ENCODE measurements at places on chromosomes 12 and 14.

GRCh38 chr12:104064031-104064841 is at the start of gene HCFC2:
Gene HCFC2 (plus strand): TSS chr12:104064531. CDS start chr12:104064561, 30 bp downstream.
- DNase-seq, result peak; percentile 95

GRCh38 chr12:120093592-120094355 is 22.8 kb downstream of the RAB35 start:
- no peak for DNase-seq

DNA sequence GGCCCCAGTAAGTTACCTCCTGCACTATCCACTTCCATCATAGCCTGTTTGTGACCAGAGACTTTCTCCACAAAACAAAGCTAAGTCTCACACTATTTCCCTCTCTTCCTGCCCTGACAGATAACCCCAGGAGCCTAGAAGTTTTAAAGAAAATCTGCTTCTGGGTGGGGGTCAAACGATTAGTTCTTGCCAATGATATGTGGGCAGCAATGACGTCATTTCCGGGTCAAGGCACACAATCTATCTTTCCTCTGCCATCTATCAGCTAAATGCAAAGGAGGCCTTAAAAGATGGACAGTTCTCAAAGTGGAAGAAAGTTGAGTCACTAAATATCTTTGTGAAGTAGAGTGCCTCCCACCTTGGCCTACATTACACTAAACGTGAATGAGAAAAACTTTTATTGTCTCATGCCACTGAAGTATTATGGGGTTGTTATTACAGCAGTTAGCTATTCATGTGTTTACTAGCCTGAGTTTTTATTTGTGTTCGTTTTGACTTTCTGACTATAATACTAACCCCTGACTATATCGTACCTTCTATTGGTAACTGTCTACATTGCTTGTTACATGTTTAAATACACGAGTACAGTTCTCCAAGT is 86.2 kb downstream of the DENND5B start:
- no peak for DNase-seq

DNA sequence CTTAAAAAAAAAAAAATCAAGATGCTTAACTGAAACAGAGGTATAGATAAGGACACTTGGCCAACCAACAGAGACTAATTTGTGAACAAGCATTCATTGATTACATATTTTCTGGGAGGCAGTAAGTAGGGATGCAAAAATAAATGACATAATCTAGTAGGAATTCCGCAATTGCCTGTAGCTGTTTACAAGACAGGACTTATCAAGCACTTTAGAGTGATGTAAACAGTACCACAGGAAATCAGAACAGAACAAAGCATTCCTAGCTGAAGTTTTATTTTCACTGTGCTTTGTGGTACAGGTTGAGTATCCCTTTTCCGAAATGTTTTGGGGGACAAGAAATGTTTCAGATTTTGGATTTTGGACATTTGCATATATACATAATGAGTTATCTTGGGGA is 68.2 kb upstream of the FGD4 start:
- no peak for DNase-seq

DNA sequence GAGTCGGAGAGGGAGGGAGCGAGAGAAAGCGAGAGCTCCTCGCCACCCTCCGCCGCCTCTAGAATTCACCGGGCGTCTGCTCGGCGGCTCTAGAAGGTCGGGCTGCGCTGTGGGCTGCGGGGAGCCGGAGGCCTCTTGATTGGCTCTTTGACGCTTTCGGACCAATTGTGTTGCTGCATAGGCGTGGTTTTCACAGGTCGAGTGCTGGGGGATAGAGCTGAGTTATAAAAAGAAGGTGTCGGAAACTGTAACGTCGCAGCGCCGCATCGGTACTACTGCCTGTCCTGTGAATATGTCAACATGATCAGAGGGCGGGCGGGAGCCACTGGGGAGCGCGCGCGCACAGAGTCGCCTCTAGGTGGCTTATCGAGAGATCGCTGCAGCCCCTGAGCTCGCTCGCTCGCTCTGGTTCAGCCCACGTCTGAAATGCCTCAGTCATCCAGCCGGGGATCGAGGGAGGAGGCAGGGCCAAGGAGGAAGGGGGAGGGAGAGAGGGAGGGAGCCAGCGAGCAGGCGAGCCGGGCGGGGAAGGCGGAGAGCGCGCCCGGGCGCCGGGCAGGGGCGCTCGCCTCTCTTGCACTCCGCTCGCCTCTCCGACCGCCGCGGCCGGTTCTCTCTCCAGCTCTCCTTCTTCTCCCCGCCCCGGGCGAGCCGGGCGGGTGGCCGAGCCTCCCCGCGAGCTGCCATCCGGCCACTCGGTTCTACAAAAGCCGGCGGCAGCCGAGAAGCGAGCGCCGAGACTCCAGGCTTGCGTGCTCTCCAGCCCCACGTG is at the start of gene TBX3:
TSS of gene TBX3 (minus strand) at position 78 of the 772 bp plus-strand sequence. CDS start 975 bp downstream, outside the sequence.
- DNase-seq, result peak; percentile 95

DNA sequence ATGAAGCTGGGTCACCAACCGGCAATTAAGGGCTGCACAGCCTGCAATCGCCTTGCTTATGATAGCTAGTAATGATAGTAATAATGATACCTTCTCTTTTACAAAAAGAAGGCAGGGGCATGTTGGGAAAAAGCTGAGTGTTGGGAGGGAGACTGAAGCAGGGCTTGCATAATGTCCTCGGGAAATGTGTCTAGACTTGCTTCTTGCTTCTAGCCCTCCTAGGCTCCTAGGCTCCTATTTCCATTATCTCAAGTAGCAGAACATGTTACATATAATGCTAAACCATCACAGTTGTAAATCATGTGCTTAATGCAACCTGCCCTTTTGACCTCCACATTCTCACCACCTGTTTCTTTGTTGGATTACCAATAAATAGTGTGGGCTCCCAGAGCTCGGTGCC is 18.7 kb downstream of the RERGL start:
- no peak for DNase-seq

DNA sequence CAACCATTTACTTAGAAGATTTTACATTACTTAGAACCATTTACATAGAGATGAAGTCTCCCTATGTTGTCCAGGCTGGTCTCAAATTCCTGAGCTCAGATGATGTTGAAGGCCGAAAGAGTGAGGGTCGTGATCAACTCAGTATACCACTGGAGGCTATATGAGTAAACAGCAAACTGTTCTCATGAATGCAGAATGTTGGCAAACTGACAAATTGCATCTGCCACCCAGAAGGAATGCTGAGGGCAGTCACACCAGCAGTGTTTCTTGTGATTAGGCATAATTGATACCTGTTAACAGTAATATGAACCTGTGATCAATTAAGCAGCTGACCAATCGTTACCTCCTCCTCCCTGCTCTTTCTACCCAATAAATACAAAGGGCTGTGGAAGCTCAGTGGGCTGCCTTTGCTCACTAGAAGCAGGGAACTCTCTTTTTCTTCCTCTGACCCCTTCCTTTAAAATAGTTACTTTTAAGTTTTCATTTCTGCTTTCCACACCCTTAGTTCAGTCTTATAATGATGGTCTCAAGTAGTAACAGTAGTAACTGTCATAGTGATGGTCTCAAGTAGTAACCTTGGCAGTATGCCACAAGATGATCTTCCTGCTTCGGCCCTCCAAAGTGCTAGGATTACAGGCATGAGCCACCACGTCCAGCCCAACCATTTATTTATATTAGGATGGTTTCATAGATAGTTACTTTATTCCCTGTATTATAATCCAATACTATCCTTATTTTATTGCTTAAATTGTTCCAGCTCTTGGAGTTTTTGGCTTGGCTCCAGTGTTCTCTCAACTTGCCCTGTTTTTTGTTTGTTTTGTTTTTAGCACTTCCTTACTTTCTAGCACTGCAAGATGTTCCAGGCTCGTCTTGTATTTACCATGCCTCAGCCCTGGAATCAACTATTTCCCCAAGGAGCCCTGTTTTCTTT is 25.8 kb downstream of the LIMA1 start:
- DNase-seq, result no peak

DNA sequence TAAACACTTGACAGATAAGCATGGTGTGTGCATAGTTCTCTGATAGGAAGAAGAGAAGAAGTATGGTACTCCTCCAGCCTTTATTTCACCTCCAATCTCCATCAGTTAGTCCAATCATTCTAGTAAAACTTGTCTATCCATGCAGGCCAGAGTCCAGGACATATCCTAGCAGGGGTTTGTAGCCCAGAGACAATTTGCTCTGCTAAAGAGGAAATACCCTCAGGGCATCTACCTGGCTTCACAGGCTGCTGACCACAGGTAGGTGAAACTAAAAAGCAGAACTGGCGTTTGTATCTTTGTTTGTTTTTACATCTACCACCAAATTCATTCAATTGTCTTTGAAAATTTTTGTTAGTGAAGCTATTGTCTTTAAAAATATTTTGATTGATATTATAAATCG is 717.6 kb downstream of the FSCB start:
- no peak for DNase-seq

- DNase-seq, result no peak
These were observed 8.3 kb downstream of the ITPK1 start for GRCh38 chr14:93107453-93107852.

GRCh38 chr14:59271734-59272133 is 83.3 kb downstream of the DAAM1 start:
- no peak for DNase-seq

- no peak for DNase-seq
These were observed 70.2 kb downstream of the TSPAN11 start for GRCh38 chr12:30996752-30997151.

DNA sequence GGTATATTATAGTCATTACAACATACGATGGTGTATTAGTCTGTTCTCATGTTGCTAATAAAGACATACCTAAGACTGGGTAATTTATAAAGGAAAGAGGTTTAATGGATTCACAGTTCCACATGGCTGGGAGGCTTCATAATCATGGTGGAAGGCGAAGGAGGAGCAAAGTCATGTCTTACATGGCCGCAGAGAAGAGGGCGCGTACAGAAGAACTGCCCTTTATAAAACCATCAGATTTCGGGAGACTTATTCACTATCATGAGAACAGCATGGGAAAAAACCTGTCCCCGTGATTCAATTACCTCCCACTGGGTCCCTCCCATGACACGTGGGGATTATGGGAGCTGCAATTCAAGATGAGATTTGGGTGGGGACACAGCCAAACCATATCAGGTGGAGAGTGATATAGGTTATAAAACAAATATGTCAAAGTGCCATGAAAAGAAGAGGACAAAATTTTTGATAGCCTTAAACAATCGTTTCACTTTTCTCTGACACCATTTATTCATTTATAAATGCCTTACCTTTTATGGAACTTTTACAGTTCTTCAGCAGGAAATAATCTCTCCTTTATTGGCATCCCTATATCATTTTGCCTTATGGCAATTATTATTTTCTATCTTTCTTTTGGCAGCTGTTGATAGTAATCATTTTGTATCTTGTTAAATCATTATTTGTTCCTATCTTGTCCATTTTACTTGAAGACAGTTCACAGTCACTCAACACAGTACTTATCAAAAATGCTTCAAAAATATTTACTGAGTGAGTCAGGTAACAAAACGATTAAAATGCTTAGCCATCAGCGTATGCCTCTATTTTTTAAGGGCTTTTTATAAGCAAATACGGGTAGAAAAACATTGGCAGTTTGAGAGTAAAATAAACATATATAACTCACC is 196.0 kb downstream of the RAD51B start:
- DNase-seq, result no peak

GRCh38 chr12:92278378-92278828 is 132.8 kb upstream of the BTG1 start:
- no peak for DNase-seq

DNA sequence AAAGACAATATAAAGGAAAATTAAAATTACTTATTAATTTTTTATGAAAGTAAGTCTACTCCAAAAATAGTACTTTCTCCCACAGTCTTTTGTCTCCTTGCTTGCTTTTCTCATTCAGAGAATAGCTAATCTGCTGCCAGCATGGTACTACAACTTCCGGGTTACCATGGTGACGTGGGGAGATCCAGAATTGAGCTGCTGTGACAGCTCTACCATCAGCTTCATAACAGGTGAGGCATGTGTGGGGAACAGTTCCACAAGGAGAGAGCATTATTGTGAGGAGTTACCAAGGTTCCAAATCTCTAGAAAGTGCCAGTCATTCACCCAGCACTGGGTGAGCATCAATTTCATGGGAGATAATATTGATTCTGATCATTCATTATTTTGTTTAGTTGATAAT is 197.8 kb downstream of the PTPRO start:
- no peak for DNase-seq

DNA sequence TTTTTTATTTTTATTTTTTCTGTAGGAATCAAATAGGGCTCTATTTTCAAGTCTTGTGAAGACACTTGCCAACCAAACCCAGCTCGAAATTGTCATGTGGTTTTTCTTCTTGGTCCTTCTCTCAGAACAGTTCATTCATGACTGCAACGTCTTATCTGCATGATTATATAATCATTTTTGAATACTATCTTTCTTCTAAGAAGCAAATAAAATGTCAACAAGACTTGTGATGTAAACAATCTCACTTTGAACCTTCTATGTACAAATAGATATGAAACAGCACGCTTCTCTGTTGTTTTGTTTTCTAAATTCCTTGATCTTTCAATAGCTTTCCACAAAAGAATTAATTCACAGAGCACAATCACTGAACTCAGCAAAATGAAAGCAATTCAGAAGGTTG is 320.7 kb downstream of the SOX5 start:
- DNase-seq, result no peak

- DNase-seq, result no peak
These were observed 7.7 kb downstream of the HOXC8 start for GRCh38 chr12:54016478-54016964.

- no peak for DNase-seq
These were observed 36.6 kb downstream of the LRP6 start for GRCh38 chr12:12230275-12230674.

GRCh38 chr14:24921903-24922302 is 128.0 kb downstream of the STXBP6 start:
- no peak for DNase-seq

DNA sequence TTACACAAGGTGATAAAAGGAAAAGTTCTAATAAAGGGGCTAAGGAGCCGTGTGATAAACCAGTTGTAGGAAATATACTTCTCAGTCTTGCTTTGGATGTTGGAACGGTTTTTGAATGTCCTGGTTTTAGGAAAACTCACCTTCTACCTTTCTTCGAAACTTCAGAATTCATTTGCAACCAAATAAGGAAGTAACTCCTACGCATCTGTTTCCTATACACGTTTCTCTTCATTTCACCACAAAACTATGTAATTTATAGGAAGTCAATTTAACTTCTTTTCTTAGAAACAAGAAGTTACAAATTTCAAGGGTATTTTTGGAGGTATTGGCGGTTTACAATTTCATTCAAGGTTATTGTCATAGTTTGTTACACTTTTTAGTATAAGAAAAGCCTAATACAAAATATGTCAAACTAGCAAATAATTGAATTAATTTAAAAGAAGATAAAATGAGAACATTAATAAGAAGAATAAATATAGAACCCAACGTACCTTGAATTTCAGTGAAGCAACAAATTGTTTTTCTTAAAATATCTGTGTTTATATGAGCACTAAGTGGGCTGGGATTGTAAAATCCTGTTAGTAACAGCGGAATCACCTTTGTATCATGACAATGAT is 33.2 kb upstream of the CD69 start:
- DNase-seq, result no peak

DNA sequence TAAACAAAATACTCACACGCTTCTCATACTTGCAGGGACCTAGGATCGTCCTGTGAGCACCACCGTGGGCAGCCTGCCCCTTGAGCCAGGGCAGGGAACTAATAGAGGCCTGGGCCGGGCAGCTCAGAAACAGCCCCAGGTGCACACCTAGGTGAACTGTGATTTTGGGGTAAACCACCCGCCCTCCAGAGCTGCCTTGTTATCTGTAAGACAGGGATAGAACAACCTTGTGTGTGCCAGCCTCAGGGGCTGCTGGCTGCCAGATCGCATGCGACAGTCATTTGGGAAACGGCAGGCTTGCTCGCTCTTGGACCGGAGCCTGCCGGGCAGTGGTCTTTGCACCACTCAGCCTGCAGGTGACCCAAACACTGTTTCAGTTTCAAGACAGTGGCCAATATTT is 86.8 kb downstream of the ADGRD1 start:
- DNase-seq, result no peak

GRCh38 chr12:5913387-5913786 is 31.7 kb downstream of the ANO2 start:
- DNase-seq, result no peak
